ENCODE measurements at places on chromosomes 2 and 18. TPM values are rescaled to one million over a fixed set of nuclear protein-coding genes. Genes with fewer than 3 reads are reported as not detected.

DNA sequence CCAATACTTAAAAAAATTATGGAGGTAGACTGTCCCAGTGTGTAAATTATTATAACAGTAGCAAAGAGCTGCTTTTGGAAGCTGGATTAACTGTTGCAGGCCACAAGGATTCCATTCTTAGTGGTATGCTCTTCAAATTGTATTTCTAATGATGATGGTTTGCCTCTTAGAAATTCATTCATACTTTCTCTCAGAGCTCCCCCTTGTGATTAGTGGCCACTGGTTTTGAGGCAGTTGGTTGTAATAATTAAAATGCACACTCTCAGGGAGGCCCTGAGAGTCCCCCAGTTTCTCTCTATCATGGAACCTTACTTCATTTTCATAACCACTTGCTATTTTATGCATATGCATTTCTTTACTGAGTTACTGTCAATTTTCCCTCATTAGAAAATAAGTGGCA is 122.5 kb downstream of the PLA2R1 start:
- no peak for ATAC-seq

Gene TMEM247
- not detected for total RNA-seq

Gene BMP10
- total RNA-seq: not detected

DNA sequence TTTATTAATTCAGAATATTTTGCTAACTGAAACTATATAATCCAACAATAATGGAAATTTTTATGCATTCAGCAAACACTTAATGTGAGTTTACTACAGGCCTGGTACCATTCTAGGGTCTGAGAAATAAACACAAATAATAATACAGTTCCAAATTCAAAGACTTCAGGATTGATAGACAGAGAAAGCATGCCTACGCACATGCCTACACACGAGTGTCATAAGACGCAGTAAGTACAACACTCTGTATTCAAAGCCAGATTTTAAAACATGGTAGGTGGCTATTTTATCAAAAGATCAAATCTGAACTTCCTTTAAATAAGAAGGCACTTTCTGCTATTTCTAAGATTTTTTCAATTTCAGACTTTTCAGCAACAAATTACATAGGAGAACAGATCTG is 346.9 kb downstream of the NCKAP5 start:
- no peak for ATAC-seq

- ATAC-seq: no peak
These were observed 465.0 kb upstream of the SOX11 start for GRCh38 chr2:5227062-5227699.

GRCh38 chr2:238039151-238039550 is 21.6 kb upstream of the SCLY start:
- no peak for ATAC-seq
